ENCODE measurements at places on chromosomes 5 and 9.

DNA sequence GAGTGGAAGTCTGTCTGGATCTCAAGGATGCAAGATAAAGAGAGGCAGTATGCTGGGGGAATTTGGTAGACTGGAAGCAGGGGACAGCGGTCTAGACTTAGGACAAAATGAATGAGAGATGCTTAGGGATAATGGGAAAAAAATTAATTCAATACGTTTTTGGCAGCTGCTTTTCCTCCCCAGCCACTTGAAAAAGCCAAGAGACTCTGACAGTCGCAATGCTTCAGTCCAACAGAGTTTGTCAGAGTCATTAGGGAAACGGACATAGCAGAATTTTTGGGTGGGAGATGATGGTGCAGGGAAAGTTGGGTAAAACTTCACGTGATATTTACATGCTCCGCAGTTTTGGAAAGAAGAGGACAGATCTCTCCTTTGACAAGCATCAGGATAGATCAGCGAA is 129.7 kb downstream of the GOLPH3 start:
- no peaks in the 10 kb centered on the region for H3K36me3 ChIP-seq
- no peak overlapping the region for H3K4me3 ChIP-seq
- no peak for DNase-seq

DNA sequence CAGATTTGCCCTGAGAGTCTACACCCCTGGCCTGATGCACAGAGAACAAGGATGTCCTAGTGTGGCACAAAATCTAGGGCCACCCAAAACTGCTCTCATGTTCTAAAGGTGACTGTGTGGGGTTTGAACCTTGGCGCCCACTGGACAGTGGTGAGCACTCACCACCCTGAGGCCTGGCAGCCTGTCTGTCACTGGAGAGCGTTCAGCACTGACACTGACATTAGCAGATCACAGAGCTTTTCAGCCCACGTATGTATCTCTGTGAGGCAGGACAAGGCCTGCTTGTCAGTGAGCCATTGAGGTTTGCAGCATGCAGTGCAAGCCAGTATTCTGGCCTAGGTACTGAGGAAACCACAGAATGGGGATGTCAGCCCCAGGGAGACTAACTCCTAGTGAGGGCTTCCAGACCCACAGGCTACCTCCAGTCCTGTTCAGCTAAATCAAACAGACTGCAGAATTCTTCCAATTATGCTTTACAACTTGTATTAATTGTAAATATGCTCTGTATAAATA is 38.9 kb upstream of the SLC2A8 start:
- H3K4me1 ChIP-seq = no peaks in the 10 kb centered on the region
- DNase-seq = no peak
- H3K4me3 ChIP-seq = no peak overlapping the region
- H3K27ac ChIP-seq = no peak overlapping the region

GRCh38 chr5:125412561-125413495 is 666.4 kb upstream of the ZNF608 start:
- peaks cover 22% of the 10 kb centered on the region for H3K4me1 ChIP-seq
- H3K4me3 ChIP-seq = no peak overlapping the region
- no peaks in the 10 kb centered on the region for H3K36me3 ChIP-seq
- DNase-seq = peak; percentile 85
- peak overlapping the region; percentile 67 for H3K27ac ChIP-seq

GRCh38 chr5:43425983-43426382 is 13.8 kb upstream of the CCL28 start:
- peaks cover 13% of the 10 kb centered on the region for H3K4me1 ChIP-seq
- H3K27ac ChIP-seq = no peak overlapping the region
- no peaks in the 10 kb centered on the region for H3K27me3 ChIP-seq
- no peak for DNase-seq

GRCh38 chr5:89359046-89359445 is 476.1 kb upstream of the MEF2C start:
- no peaks in the 10 kb centered on the region for H3K27me3 ChIP-seq
- H3K36me3 ChIP-seq = no peaks in the 10 kb centered on the region
- no peaks in the 10 kb centered on the region for H3K4me1 ChIP-seq
- H3K4me3 ChIP-seq = no peak overlapping the region

DNA sequence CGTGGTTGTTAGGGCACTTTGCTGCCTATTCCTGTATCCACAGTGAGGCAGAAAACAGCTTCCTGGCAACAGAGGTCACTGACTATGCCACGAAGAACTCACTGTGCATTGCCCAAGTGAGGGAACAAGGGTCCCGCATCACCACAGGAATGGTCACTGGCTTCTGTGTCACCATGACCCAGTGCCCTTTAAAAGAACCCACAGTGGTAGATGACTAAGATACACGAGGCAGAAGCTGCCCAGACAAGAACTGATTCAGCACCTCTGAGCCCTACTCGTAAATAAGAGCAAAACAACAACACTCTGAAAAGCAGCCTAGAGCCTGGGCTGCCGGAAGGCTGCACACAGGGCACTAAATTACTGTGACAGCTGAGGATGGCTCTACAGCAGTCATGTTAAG is 236.6 kb upstream of the RASEF start:
- no peak for DNase-seq
- H3K27ac ChIP-seq = no peak overlapping the region
- H3K4me3 ChIP-seq = no peak overlapping the region
- H3K4me1 ChIP-seq = no peaks in the 10 kb centered on the region

DNA sequence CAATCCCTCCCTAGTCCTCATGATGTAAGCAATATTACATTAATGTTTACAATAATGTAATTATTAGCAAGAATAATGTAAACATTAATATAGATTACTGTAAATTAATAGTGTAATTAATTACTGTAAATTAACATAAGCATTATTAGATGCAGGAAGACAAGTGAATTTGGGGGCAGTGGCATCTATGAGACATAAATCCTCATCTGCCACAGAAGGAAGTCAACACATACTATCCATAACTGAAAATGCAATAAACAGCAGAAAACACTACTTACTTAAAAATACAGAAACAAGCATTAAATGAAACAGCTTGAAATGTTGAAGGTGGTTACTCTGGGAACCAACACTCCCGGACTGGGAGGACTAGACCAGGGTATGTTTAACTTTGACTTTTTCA is 685 bp upstream of the NIPSNAP3A start:
- H3K27me3 ChIP-seq = no peaks in the 10 kb centered on the region
- peaks cover 3% of the 10 kb centered on the region for H3K36me3 ChIP-seq
- no peak for DNase-seq
- H3K4me1 ChIP-seq = peaks cover 23% of the 10 kb centered on the region
- peak overlapping the region; percentile 75 for H3K4me3 ChIP-seq

DNA sequence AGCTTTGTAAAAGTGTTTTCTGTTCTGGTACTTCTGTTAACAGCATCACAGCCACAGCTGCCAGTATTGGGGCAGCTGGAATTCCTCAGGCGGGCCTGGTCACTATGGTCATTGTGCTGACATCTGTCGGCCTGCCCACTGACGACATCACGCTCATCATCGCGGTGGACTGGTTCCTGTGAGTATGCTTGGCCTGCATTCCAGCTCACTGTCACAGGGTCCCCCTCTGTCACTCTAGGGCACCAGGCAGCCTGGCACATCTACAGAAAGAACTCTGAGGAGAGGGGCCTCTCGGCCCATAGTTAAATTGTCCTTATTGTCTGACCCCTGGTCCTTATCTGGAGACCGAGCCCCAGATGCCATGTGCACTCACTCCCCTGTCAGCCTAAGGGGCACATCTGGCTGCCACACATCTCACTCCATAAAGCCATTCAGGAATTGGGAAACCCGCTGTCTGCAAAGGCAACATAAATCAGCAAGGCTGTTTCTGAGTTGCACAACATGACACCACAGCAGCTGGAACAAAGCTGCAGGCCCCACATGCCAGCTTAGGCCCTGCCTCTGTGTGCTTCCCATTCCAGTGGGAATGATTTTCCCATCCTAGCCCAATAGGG is 77.5 kb downstream of the SLC1A3 start:
- no peaks in the 10 kb centered on the region for H3K36me3 ChIP-seq
- peak; percentile 50 for DNase-seq
- no peak overlapping the region for H3K4me3 ChIP-seq
- H3K4me1 ChIP-seq = no peaks in the 10 kb centered on the region
- H3K27ac ChIP-seq = peak overlapping the region; percentile 79
